ENCODE measurements at places on chromosomes 13 and 19.

GRCh38 chr13:24505756-24506155 is 6.8 kb downstream of the PARP4 start:
- no peak for DNase-seq

GRCh38 chr13:86946734-86947133 is 724.4 kb upstream of the SLITRK5 start:
- DNase-seq, result peak; percentile 50

- DNase-seq, result no peak
Measured at GRCh38 chr19:18044825-18045304, 36.9 kb downstream of the ARRDC2 start.

GRCh38 chr19:30722186-30722585 is 350.0 kb downstream of the ZNF536 start:
- DNase-seq, result no peak

DNA sequence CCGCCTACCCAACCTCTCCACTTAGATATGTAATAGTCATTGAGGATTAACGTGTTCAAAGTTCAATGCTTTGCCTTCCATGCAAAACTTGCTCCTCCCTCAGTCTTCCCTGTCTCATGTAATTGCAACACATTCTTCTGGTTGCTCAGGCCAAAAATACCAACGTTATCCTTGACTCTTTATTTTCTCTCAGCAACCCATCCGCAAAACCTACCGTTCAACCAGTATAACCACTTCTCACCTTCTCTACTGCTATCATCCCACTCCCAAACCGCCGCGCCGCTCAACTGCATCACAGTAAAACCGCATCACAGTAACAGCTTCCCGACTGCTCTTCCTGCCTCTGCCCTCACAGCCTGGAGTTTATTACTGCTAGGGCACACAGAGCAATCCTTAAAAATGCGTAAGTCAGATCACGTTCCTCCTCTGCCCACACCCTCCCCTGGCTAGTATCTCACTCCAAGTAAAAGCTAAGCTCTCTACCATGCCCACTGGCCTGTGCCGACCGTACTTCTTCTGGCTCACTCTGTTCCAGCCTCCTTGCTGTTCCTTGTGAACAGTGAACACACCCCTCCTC is 8.2 kb downstream of the MTIF3 start:
- no peak for DNase-seq

DNA sequence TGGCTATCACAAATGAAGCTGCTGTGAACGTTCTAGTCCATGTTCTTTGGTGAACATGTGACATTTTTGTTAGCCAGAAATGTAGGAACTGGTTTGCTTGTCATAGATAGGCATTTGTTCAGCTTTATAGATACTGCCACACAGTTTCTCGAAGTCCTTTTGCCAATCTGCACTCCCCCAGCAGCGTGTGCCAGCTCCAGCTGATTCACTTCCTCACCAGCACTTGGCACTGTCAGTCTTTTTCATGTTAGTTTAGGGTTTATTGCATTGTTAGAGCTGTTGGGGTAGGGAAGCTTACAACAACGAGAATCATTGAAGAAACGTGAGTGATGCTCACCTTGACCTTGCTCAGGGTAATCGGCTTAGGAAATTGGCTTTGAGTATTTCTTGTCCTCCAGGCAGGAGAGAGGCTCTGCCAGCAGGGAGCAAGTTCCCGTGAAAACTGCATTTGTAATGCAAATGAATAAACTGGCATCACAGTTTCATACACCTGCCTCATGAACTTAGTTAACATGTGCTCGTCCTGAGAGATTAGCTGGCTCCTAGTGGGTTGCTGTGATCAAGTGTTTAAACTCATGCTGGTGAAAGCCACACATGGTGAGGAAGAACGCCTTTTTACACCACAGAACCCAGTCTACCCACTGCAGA is 83.9 kb downstream of the ING1 start:
- no peak for DNase-seq

DNA sequence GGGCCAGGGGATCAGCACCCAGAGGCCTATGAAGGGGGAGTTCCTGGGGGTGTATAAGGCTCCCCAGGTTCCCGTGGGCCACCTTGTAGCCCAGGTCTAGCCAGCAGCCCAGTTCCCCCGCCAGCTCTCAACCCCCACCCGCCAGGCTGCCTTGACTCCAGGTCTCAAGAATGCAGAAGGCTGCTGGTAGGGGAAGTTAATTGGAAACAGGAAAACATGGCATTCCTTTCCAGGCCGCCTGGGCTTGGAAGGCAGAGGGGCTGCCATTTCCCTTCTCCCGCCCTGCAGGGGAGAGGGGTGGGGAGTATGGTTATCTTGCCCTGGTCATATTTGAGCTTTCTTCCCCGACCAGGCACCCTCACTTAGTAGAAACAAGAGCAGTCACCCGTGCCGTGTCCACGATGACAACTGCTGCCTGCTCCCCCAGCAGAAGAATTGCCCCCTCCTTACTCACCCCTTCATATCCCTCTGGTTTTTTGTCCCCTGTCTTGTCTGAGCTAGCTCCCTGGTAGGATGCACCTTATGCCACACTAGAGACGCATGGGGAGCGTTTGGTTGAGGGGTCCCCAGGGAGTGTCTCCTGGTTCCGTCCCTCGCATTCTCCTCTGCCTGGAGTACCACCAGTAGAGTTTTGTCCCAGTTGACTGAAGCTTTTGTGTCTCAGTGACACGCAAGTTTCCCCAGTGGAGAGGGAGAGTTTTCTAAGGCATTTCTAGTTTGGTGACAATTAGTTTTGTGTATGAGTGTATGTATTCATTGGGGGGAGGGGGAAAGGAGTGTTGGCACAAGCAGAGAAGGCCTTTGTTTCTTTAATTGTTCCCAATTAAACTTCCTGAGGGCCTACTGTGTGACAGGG is 4.5 kb downstream of the BICRA start:
- no peak for DNase-seq

DNA sequence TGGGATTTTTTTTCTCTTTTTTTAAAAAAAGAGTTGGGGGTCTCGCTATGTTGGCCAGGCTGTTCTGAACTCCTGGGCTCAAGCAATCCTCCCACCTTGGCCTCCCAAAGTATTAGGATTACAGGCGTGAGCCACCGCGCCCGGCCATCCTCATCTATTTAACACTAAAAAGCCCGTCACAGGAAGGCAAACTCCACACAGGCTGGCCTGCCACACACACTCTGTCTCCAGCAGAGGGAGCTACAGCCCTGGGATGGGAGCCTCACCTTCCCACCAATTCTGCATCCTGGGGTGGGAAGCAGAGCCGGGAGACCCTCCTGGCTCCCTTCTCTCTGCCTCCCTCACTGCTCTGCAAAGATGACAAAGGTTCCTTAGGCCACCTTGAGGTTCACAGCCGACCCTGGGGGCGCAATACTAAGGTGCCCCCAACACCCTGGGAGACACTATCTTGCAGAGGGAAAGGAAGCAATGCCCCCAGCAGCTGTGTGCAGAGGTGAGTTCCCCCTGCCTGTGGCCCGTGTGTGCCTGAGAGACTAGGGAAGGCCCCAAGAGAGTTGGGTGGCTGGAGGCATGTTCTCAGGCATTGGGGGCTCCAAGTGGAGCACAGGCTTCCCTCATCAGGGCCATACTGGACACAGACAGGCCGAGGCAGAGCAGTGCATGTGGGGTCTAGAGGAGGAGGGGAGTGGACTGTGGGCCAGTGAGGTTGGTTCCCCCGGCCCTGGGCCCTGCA is 27.4 kb upstream of the TIMM44 start:
- peak; percentile 42 for DNase-seq

GRCh38 chr13:87999788-88000187 is 328.6 kb downstream of the SLITRK5 start:
- no peak for DNase-seq

GRCh38 chr13:103315711-103316110 is 249.5 kb upstream of the SLC10A2 start:
- no peak for DNase-seq

- DNase-seq, result peak; percentile 89
Measured at GRCh38 chr19:9914315-9915207, 21.8 kb downstream of the OLFM2 start.

- DNase-seq, result no peak
Measured at GRCh38 chr13:80821466-80821865, 480.5 kb upstream of the SPRY2 start.

- no peak for DNase-seq
Measured at GRCh38 chr19:3142292-3142670, 6.4 kb downstream of the GNA15 start.

- no peak for DNase-seq
Measured at GRCh38 chr19:50154529-50154928, 8.6 kb downstream of the IZUMO2 start.

DNA sequence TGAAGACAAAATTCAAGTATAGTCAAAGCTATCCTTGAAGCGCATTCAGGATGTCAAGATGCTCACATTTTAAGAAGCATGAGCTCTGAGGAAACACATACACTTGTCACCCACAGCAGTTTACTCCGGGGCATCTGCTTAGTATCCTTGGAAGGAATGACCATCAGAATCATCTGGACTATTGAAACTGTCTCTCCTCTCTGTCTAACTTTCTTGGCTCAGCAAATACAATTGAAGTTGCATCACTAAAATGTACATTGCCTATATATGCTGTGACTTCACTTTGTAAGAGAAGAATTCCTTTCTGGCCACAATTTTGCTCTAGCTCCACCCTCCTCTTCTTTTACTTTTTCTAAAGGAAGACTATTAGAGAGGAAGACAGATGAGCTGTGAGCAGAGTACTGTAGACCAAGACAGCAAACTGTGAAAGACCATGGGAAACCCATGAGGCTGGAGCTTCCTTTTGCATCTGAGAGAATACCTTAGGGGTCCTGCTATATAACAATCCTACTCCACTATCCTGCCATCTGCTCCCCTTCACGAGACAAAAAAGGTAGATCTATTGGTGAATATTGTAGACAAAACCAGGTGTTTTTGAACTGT is 906.3 kb downstream of the PCDH9 start:
- DNase-seq, result no peak

DNA sequence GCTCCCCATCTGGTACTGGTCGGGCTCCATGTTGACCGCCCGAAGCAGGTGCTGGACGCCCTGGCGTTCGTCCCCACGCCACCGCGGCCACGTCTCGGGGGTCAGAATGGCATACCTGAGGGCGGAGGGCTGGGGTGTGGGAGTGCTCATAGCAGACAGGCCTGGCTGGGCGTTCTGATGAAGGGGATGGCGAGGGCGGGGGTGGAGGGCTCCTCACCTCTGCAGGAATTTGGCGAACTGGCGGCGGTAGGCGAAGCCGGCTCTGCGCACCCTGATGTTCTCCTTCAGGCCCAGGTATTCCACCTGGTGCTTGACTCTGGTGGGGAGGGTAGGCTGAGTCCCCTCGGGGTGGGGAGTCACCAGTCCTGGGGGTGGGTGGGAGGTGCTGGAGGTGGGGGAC is 22.3 kb upstream of the ZNF414 start:
- DNase-seq, result no peak

DNA sequence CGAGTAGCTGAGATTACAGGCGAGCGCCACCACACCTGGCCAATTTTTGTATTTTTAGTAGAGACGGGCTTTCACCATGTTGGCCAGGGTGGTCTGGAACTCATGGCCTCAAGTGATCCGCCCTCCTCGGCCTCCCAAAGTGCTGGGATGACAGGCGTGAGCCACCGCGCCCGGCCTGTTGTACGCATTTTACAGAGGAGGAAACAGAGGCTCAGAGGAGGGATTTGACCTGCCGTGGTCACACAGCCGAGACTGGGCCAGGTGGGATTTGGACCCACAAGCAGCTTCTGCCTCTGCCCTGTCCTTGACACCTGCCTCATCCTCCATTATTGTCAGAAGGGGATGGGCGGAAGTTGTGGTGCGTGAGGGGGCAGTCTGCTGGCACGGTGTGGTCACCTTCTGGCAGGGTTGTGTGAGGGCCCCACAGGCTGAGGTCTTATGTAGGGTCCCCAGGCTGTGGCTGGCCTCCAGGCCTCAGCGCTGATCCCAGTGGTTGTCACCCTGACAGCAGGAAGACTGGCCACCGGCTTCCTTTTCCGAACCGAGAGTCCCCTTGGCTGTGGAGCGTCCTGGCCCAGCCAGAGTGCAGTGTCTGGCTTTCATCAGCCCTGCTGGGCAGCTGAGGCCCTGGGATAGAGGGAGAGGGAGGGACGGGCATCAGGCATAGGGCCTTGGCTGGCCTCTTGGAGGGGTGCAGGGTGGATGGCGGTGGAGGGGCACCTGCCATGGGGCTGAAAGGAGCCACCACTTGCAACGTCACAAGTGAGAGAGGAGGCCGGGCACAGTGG is 20.3 kb downstream of the NFIC start:
- no peak for DNase-seq

- peak; percentile 71 for DNase-seq
Measured at GRCh38 chr19:13042443-13043130, 47.3 kb downstream of the NFIX start.

DNA sequence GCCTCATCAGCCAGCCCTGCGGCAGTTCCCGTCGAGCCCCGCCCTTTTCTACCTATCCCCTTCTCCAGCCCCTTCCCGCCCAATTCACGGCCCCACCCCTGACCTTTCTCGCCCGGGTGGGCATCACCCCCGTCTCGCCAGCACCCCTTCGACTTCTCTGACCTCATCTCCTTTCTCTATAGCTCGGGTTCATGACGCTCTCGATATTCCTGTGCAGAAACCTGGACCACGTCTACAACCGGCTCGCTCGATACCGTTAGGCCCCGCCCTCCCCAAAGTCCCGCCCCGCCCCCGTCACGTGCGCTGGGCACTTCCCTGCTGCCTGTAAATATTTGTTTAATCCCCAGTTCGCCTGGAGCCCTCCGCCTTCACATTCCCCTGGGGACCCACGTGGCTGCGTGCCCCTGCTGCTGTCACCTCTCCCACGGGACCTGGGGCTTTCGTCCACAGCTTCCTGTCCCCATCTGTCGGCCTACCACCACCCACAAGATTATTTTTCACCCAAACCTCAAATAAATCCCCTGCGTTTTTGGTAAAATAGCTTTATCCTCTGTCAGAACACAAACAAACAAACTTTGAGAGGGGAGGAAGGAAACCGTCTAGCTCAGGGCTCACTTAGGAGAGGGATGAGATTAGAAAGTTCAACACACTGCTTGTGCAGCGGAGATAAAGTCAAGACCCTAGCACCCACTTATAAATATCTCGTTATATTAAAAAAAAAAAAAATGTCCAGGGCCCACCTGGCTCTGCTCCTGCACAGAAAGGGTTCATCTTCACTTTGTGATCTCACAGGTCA is 5.1 kb downstream of the CD37 start:
- no peak for DNase-seq

GRCh38 chr19:48250290-48251025 is 5.3 kb downstream of the CARD8 start:
- no peak for DNase-seq

- DNase-seq, result no peak
Measured at GRCh38 chr19:1351381-1351851, 32.3 kb upstream of the NDUFS7 start.

DNA sequence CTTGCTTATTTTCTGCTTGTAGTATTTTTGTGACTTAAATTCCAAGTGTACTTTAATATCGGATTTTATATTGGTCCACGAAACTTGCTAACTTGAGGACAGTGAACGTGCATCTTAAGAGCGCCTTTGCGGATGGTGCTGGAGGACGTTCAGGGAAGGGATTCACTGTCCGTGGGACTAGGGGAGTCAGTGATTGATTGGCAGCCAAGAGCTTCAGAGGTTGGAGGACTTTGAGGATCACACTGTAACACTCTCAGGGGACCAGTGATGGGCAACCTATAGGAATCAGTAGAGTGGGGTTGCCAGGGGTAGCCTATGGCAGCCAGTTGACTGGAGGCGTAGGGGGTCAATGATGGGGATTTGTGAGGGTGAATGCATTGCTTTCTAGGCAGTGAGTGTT is 516 bp downstream of the ZNF175 start:
- peak; percentile 56 for DNase-seq
